ENCODE measurements at places on chromosomes 2 and 18.
A peak's percentile ranks its signal among the peaks of the same experiment; 100 is the strongest.

DNA sequence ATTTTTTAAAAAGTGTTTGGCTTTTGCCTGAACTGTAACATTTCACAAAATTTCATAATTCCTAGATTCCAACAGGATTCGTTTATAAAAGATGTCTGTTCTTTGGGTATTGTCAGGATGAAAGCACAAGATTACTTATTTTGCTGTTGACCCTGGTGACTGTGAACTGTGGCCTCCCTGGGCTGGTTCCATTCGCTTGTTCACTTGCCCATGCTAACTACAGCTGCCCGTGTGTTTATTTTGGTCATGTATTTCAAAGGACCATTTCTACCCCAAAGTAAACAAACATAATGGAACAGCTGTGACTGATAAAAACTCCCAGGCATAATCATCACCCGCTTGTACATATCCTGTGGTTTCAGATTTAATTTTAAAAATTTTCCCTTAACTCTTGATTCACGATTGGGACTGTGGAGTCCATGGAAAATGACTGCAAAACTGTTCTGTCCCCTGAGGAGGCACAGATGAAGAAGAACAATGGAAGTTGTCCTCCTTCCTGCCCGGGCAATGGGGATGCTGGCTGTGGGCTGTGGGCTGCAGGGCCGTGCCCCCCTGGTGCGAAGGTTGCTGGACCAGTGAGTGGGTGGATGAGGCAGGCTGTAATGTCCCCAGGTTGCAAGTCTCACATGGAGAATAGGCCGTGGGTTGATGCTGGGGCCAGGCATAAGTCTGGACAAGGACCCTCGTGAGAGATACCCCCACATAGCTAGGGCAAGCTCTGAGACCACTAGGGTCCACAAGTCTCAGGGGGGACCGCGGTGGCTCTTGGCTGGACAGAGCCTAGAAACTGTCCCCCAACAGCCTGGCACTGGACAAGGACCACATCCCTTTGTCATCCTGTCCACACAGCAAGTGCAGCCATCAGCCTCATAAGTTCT, 28.9 kb upstream of the HDAC4 start:
- DNase-seq: no peak

DNA sequence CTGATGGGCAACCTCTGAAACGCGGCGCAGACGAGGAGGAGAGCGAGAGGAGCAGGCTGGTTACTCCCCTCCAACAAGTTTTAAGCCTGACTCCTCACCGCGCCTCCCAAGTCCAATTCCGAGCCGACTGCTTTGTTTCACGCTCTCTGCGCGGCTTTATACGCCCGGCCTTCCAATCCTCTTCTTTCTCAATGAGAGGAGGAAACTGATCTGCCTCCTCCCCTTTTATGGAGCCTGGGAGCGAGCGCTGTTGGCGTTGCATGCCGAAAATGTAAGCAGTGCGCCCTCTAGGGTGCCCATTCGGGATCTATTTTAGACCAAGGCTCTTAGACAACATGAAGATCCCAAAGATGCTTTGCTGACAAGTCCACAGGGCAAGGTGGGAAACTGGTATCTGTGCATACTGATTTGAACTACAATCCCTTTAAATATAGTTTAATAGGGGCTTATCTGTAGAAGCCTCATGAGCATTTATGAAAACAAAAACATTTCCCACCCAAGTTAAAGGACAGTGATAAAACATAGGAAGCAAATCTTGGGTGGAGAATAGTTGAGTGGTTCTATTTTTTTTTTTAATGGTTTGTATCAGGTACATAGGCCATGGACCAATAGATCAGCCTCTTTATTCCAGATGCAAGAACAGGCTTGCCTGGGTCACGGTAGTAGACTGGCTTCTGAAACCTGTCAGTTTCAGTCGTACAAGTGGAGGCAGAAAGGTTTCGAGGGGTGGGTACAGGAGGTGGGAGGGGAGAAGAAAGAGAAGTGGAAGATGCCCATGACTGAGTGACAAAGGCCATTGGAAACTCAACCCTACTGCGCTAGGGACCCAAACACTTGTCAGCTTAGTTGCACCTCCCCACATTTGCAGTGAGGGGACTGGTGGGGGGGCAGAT, at the start of gene RND3:
TSS of gene RND3 (minus strand) at position 131 of the 893 bp plus-strand sequence. CDS start 250 bp downstream, outside the sequence.
- peak; percentile 94 for DNase-seq

DNA sequence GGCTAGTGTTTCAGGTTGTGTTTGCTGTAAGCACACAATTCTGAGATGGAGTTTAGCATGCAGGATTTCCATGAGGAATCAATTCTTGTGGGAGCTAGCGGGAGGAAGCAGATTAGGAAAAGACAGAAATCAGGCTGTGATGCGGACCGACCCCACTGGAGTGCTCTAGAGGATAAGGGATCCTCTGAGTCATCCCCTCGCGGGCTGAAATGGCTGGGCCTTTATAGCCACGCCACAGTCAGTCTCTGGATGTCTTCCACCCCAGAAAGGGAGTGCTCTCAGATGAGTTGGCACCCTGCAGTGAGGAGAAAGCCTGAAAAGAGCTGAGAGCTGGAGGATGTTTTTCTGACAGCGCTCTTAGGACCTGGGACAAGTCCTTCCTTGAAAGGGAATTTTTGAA, 102.4 kb downstream of the GALNT3 start:
- DNase-seq: no peak

DNA sequence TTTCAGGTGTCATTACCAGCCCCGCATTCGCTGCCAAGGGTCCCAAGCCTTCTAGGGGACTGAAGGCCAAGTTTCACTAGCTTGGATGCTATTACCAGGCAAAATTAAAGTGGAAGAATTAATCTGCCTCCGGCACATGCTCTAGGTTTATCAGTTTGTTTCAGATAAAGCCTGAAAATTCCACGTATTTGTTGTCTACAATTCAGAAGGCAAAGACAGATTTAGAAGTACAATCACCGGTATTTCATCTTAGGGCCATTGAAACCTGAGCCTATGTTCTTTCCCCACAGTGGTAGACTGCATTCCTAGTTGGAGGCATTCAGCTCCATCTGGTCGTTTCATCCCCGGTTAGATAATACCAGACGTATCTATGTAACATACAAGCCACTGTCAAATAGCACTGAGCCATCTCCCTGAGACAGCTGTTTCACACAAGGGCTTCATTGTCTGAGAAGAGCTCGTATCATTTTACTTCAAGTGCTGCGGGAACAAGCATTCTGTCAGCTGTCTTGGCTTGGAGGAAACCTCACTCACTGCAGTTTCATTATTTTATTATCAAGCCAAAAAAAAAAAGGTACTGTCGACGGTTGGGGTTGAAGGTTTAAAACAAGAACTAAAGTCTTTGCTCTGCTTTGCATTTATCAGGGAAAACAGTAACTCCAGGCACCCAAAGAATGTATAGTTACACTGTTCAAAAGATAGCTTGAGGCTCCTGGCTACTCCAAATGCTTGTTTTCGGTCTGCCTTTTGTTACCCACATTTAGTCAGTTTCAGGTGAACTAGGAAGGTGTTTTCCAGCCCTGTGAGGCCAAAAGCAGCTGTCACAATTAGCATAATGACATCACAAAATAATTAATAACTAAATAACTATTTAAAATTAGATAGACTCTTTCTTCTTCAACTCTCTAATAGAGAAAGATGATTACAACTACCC, 76.7 kb downstream of the TGIF1 start:
- peak; percentile 82 for DNase-seq

GRCh38 chr18:44130376-44130942, 550.2 kb upstream of the SETBP1 start:
- peak; percentile 90 for DNase-seq

Data from NCI-H1092 (cell line).